Uterus (tissue), 4 donors: ENCODE measurements at places on chromosomes 1 and 21. TPM values are rescaled to one million over a fixed set of nuclear protein-coding genes. Genes with fewer than 3 reads are reported as not detected.
A peak's percentile ranks its signal among the peaks of the same experiment; 100 is the strongest.

GRCh38 chr1:175073061-175073460 is 5.4 kb downstream of the TNN start:
- peak; percentile 50 for DNase-seq

- no peak for DNase-seq
Measured at GRCh38 chr1:93483200-93483599, 35.3 kb downstream of the FNBP1L start.

GRCh38 chr21:41802684-41803083 is 35.8 kb upstream of the RIPK4 start:
- DNase-seq: peak; percentile 72

Gene PIK3CD
- total RNA-seq: 9.7 TPM

Gene CRNN
- not detected for total RNA-seq

DNA sequence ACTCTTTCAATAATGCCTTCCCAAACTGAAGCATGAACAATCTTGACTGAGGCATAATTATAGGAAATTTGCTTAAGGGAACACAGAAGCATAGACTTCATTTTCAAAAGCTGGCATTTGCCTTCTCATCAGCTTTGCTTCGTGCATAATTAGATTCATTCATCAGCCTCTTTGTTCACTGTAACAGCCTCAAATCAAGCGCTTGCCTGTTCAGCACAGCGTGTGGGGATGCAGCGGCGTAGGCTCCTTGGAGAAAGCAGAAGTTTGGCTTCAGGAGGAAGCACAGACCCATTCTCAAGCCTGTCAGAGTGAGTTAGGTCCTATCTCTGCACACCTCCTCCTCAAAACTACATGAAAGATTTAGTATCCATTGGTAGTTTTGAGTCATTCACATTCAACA is 246.4 kb upstream of the MAP1LC3C start:
- no peak for DNase-seq

Gene HORMAD1
- total RNA-seq: 0.62 TPM

DNA sequence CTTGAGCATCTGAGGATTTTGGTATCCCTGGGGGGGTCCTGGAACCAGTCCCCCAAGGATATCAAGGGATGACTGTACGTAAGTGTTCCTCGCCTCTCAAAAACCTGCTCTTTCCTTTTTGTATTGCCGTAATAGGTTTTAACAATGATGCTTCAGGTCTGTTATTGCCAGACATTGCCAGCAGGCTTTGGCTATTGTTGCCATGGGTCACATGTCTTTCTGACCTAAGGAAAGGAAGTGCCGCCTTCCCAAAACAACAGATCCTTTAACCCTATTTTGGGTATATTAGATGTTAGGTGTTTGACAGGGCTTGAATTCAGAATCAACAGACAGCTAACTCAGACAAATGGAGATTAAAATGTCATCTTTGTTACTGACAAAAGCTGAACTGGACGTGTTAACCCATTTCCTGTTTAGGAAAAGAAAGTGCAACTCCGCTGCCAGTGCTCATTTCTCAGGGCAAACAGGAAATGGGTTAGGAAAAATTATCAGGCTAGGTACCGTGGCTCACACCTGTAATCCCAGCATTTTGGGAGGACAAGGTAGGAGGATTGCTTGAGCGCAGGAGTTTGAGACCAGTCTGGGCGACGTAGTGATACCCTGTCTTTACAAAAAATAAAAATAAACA is 12.4 kb upstream of the PRPF38B start:
- no peak for DNase-seq

DNA sequence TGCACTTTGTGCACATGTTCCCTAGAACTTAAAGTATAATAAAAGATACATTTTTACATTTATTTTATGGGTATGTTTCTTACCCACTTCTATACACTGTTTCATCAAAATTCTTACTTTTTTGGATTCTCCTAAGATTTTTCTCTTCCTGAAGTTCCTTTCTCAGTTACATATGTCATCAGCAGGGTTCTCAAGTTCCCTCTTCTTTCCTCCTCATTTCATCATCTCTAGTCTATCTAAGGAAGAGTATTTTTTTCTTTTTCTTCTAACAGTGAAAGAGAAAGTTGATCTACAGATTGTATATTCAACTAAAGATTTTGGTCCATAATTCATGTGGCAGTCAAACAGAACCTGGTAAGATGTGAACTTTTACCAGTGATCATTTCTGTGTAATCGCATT is 41.2 kb upstream of the CYYR1 start:
- DNase-seq: no peak

DNA sequence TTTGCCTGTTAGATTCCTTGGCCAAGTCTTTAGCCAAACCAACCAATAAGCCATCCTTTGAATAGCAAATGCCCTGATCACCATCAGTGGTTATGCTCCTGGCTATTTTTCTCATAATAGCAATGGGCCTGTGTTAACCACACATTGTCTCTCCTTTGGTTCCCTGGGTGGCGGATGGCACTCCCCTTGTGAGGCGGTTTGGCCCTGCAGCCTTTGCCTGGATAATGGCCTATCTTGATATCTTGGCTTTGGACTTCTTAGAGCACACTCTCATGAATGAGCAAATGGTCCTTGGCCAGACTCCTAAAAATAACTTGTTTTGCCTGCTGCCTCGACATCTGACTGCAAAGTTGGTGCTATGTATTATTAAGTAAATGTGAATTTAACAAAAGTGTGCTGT is 22.4 kb upstream of the ZBTB18 start:
- DNase-seq: no peak

Gene VHLL
- total RNA-seq: not detected

DNA sequence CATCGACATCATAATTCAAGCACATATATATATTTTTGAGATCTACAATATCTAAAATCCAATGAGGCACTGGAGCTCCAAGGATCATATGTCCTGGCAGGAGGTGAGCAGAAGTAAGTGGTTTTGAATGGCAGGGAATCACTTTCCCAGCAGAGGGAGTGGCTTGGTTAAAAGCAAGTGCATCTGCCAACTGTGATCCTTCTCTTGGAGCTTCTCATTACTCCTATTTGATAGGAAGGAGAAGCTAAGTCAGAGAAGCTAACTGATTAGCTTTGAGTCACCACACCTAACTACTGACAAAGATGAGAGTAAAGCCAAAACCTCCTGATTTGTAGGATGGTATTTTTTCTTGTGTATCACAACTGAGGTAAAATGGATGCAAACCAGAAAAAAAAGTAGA is 55.0 kb downstream of the ALG14 start:
- no peak for DNase-seq

GRCh38 chr1:204863024-204863423 is 7.6 kb upstream of the NFASC start:
- DNase-seq: no peak

- DNase-seq: no peak
Measured at GRCh38 chr1:248670003-248670402, 14.7 kb upstream of the OR2T27 start.

DNA sequence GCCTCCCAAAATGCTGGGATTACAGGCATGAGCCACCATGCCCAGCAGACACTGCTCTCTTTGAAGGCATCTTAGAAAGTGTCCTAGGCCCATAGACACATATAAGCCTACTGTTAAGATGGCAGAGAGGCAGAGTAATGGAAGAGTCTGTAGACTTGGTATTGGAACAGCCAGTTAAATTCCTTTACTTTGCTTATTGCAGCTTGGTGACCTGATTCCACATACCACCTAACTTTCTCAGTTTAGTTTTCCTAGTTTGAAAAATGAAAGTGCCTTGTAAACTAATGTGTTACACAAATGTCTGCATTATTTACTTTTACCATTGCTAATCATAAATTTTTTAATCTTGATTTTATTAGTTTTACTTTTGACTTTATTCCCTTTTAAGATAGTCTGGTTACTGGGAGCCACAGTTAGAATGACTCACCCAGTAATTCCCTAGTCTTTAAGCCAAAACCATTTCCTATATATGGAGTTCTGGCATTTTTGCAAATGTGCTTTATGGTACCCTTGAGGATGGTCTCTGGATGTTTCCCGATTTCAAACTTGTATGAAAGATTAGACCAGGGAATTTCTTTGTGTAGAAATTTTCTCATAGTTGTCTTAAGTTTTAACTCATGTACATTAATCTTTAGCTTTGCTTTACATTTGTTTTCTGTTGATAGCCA is 6.4 kb downstream of the SMAP2 start:
- DNase-seq: no peak

- DNase-seq: peak; percentile 47
Measured at GRCh38 chr1:158180741-158181576, at the start of gene CD1D. Gene CD1D, plus strand, starts transcription at chr1:158180895. Its CDS starts 207 bp downstream, at chr1:158181102.

Gene PGLYRP4
- total RNA-seq: not detected

DNA sequence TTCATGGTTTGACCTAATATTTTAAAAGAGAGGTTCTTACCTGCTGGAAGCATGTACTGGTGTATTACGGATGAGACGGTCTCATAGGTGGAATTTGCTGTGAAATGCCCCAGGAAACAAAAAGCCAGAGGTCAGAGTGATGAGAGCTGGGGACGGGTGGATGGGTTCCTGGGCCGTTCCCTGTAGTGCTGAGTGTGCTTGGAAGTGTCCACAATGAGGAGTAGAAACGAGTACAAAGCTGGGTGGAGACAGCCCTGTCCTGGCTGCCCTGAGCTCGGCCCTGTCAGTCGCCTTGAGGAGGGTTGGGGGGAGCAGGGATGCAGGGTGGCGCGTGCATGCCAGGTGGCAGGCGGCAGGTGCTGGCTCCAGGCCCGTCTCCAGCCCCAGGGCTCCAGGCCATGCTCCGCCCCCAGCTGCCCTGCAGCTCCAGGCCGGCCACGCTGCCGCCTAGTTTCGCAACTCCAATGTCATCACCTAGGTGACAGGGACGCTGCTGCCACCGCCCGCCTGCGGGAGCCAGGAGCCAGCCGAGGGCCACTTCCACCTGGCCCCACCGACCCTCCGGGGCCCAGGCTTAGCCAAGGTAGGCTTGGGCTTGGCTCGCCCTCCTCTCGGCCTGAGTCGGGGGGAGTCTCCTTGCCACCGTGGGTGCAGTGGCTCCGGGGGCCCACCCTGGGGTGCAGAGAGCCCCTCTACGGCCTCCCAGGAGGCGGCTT is 16.4 kb downstream of the TP73 start:
- DNase-seq: no peak

Gene SMG7
- total RNA-seq: 58.6 TPM

Gene CDK18
- total RNA-seq: 5.7 TPM

Gene GJC2
- 25.8 TPM for total RNA-seq

GRCh38 chr1:35171579-35171978 is 21.4 kb downstream of the SFPQ start:
- DNase-seq: no peak

Gene RWDD3
- 36.6 TPM for total RNA-seq

Gene KRTAP20-3
- total RNA-seq: not detected

DNA sequence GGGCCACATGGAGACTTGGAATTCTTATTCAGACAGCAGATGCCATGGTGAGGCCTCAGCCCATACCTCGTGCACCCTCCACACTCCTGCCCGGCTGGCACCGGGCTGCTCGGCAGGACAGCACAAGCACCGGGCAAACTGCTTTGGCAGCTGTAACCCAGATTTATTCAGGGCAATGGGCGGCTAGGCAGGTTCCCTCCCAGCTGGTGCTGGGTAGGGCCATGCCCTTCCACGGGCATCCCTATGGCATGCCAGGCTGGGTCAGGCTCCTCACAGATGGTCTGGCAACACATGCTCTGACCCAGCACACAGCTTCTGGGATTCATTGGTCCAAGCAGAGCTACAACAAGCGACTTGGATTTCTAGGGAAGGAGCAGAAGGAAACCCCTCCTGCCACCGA is 53.4 kb downstream of the ATP1A1 start:
- DNase-seq: no peak

- no peak for DNase-seq
Measured at GRCh38 chr1:233907151-233907550, 2.7 kb downstream of the SLC35F3 start.

Gene BCAN
- 3.0 TPM for total RNA-seq

DNA sequence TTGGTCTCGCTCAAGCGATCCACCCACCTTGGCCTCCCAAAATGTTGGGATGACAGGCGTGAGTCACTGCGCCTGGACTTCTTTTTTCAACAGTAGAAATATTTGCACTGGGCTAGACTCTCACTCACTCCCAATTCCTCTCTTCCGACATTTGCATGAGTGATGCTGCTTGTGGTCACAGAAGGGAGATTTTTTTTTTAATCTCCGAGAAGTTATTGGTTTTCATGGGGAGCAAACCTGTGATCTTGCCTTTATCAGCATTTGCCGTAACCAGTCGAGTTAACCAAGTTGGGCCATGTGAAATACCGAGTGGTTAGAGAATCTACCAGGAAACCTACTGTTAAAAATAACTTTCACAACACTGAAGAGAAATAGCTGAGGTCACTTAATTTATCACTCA is 21.1 kb downstream of the ERG start:
- no peak for DNase-seq

DNA sequence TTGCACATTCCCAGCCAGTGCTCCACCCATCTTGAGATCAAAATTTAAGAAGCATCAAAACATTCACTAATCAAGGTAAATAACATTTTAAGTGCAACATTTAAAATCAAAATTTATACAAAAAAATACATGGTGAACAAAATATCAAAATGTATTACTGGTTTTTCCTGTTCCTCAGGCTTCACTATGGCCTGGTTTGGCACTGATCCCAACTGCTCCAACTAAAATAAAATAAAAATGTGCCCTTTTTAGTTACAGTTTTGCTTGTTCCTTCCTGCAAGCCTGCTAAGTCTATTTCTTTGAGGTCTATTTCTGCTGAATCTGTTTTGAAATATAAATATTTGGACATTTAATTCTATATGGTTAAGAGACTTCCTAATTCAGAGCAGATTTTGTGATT is 54.9 kb downstream of the ADAMTS1 start:
- DNase-seq: no peak

- no peak for DNase-seq
Measured at GRCh38 chr21:36654796-36655325, 44.1 kb upstream of the SIM2 start.

DNA sequence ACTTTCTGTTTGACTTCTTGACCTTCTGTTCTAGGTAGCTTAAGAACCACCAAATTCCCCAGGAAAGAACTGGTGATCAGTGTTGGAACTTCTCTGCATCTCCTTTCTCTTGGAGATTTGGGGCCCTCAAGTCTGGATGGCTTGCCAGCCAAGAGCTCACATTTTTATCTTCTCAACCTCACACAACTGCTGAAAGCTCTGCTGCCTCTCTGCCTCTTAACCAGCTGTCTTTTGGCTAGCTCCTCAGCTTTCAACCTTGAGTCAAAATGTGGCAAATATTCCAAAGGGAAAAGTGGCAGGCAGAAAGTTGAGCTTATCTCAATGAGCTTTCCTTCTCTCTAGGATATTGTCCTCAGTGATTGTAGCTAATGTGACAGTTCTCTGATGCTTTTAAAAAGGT is 89.2 kb upstream of the CCDC190 start:
- no peak for DNase-seq

Gene SETD4
- total RNA-seq: 19.2 TPM

GRCh38 chr1:239228451-239228850 is 157.9 kb upstream of the CHRM3 start:
- DNase-seq: no peak

- no peak for DNase-seq
Measured at GRCh38 chr1:77642196-77642595, 40.3 kb downstream of the ZZZ3 start.
